ENCODE measurements at places on chromosomes 6 and 20.

- no peak for DNase-seq
These were observed 248.6 kb upstream of the PLN start for GRCh38 chr6:118299457-118299856.

DNA sequence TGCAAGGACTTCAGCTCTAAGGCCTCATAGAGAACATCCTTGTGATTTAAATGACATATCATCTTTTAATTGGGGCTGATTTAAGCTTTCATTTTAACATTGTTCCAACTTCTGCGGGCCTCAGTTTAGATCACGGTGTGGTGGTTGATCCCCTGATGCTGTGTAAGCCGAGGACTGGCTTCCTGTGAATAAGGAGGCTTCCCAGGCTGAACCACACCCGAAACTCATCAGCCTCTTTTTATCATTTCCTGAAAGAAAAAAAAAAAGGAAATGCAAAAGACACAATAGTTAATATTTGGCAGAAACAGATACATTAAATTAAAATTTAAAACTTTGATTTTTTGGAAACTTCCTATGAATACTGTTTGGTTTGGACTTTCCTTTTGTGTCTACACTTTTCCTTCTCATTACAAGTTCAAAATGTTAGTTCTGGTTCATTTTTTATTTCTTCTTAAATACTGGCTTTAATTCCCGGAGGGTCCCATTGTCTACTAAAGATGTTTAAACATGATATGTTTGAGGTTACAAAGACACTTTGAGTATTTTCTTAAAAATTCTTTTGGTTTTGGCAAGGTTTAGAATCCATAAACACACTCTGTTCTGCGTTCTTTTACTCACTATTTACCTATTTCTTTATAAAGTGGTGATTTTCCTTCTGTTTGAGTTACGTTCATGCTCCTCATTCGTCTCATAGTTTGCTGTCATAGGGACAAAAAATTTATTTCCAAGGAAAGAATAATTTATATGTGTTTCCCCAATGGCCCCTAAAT, 230.0 kb upstream of the SULF2 start:
- no peak for DNase-seq

DNA sequence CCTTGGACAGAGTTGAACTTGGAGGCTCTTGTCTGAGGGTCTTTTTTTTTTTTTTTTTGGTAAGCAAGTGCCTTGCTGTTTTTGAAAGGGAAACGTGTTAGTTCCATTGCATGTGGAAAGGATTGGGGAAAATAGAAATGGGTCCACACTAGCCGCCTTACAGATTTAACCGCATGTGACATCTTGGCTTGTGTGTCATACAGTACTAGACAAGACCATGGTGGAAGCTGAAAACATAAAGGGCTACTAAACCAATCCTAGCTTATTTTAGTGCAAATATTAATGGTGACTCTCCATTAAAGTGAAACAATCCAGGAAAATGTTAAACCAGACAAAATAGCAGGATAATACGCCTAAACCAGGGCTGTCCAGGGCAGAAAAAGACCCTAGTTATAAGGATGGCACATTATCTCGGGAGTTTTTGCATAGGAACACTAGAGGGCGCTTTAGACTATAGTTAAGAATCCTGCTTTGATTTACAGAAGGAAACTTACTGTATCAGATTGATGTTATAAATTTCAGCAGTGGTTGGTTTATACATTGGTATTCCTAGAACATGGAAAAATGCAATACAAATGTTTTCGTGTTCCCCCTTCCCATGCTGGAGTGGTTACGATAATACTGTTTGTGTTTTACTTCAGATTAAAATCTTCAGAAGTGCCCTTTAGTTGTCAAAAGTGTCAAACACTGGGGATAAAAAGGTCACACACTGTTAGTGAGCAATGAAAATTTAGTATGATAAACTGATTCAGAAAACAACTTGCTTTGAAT, 59.8 kb upstream of the DEK start:
- no peak for DNase-seq

- no peak for DNase-seq
These were observed 93.7 kb downstream of the SH3BGRL2 start for GRCh38 chr6:79724816-79725215.

DNA sequence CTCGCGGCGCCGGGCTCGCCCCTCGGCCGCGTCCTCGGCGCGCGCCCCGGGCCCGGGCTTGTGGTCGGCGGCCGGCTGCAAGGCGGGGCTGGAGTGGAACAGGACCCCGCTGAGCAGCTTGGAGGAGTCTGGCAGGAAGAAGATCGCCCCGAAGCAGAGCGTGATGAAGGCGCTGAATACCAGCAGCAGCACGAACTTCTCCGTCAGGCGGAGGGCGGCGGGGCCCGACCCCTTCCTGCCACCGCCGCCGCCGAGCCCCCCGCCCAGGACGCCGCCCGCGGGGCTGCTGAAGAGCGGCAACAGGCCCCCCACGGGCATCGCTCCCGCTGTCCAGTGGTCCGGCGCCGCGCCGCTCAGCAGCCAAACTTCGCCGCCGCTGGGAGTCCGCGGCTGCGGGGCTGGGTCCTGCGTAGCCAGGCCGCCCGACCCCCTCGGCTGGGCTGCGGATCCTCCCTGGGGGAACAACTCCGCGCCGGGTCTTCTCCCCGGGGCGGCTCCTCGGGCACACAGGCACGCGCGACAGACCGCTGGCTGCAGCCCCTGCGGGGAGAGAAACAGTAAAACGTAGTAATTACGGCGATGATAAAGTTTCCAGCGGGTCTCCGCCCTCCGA, 707 bp downstream of the MAN1A1 start:
- peak; percentile 8 for DNase-seq

GRCh38 chr6:13808801-13809200, 5.6 kb downstream of the MCUR1 start:
- no peak for DNase-seq

- DNase-seq: no peak
These were observed 710.2 kb upstream of the POU3F2 start for GRCh38 chr6:98124171-98124570.

DNA sequence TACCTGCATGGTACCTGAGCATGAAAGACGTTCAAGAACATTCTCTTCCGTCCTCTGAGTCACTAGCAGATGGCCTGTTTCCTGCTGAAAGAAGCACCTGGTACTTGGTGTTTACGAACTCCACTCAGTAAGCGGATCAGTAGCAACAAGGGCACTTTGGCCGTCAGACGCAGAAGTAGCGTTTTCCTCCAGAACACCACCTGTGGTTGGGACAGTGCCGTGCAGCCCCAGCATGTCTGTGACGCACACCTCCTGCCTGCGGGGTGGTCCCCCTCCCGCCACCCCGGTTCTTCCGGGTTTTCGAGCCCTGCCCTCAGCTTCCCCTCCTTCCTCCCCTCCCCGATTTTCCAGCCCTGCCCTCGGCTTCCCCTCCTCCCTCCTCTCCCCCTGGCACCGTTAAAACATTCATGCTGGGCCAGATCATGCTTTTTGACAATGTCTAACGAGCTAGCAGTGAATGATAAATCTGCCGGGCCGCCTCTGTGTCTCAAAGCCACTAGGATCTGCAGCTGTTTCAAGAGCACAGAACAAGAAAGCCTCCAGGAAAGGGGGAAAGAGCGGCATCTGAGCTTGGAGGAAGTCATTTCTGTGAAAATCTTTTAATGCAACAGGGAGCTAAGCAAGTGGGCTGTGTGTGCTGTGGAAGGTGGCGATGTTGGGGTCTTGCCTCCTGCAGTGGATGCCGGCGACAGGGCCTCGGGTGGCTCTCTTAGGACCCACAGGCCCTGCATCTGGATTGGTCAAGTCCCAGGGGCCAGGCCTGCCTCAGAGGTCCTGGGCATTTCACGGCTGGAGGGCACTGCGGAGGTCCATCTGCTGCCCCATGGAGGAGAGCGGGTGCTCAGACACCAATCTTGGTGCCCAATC, 207.9 kb downstream of the ERMARD start:
- DNase-seq: no peak

- DNase-seq: no peak
These were observed 3.1 kb upstream of the ULBP2 start for GRCh38 chr6:149938571-149939355.

- no peak for DNase-seq
These were observed 269.1 kb upstream of the ARID1B start for GRCh38 chr6:156508126-156508525.

DNA sequence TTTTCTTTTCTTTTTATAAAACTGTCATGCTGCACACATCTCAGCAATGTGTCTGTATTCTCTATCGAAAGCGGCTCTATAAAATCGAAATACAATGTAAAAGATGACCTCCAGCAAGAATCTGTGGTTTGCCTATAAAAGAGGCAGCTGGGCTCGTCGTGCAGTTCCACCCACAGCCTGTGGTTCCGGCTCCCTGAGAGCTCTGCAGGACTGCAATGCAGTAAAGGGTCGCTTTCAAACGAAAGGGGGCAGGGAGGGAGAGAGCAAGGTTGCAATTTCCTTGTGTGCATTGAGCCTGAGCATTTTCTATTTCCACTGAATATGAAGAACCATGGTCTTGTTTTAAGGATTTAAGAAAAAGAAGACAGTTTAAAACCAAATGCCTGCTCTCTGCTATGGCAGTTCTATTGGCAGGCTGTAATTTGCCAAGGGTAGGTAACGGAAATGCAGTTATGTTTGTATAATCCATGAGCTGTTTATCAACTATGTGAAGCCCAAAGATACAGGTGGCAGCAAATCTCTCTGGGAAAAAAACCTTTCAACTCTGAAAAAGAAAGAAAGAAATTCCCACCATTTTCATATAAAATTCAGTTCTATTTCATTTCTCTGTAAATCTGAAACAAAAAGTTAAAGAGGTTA, 236.5 kb downstream of the HACE1 start:
- DNase-seq: no peak

GRCh38 chr6:149696901-149697300, 21.0 kb downstream of the LATS1 start:
- DNase-seq: no peak

- no peak for DNase-seq
These were observed 162.7 kb downstream of the MTHFD1L start for GRCh38 chr6:151027936-151028838.

- no peak for DNase-seq
These were observed 131.4 kb upstream of the TRAF3IP2 start for GRCh38 chr6:111737065-111737521.

DNA sequence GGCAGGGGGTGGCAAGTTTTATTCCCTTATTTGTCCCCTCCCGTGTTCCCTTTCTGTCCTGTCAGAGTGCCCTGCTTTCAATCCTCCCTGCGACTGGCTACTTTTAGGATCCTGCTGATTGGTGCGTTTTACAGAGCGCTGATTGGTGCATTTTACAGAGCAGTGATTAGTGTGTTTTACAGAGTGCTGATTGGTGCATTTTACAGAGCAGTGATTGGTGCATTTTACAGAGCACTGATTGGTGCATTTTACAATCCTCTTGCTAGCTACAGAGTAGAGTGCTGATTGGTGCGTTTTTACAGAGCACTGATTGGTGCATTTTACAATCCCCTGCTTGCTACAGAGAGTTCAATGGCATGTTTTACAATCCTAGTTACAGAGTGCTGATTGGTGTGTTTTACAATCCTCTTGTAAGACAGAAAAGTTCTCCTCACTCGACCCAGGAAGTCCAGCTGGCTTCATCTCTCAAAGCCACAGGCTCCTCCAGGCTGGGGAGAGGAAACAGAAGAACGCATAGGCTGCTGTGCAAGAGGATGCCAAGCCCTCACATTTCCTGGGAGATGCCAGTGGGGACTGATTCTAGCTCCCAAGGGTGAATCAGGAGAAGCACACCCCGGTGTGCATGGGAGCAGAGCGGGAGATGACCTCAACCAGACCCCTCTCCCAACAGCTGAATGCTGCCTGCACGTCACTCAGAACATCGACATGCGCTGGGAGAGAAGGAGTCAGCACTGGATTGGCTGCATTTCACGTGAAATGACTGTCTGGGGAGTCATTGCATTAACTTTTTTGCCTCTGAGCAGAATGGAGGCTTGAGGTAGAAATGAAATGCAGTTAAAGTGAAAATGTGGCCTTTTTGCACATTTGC, 48.3 kb upstream of the SLC22A23 start:
- DNase-seq: no peak

- no peak for DNase-seq
These were observed 58.8 kb upstream of the ZNF831 start for GRCh38 chr20:59104831-59105230.

GRCh38 chr6:108874470-108875160, 26.4 kb downstream of the ARMC2 start:
- no peak for DNase-seq

GRCh38 chr6:158624684-158625682, 19.6 kb downstream of the DYNLT1 start:
- DNase-seq: no peak

- no peak for DNase-seq
These were observed 49.2 kb upstream of the CST5 start for GRCh38 chr20:23928788-23929187.

DNA sequence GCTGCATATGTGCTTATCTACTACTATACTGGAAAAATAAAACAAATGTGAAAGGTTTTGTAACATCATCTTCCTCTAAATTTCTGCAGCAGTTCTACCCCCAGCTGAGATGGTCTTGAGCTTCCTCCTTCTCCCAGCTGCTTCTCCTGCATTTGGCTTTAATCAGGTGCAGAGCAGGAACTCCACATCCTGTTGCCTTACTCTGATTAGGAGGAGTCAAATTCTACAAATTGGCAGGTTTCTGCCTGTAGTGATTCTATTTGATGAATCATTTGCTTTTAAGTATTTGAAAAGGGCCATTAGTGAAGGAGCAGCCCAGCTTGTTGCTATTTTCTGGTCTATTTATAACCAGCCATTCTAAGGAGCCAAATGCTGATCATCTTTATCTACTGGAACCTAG, 224.5 kb downstream of the GMDS start:
- no peak for DNase-seq

DNA sequence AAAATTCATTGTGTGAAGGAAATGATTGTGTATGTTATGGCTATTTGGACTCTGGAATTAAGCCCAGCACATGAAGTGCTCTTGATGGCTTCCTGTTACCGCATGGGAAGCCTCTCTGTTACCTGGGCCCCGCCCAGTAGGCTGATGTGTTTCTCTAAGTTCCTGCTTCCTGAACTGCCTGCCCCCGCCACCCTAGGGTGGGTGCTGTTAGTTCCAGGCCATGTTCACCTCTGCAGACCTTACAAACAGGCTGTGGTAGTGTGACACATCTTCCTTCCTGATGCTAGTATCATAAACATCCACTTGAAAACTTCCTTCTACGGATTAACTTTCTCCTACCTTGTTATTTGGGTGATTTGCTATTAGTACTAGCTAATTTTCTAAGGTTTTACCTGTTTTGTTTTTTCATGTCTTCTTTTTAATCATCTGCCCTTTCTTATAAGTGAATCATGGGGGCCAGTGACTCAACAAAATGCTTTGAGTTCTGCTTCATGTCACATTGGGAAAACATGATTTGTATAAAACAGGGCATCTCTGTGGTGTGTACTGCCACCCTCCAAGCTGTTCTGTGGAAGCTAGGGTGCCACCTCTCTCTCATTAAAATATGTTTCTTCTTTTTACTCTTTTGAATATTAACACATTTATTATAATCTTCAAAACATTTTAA, 40.6 kb downstream of the SH3BGRL2 start:
- DNase-seq: peak; percentile 38

- DNase-seq: no peak
These were observed 197.2 kb downstream of the BCAS1 start for GRCh38 chr20:53873230-53873604.

GRCh38 chr20:4127344-4127743, 112.0 kb upstream of the RNF24 start:
- no peak for DNase-seq
